ENCODE measurements at places on chromosomes 5 and 9.

DNA sequence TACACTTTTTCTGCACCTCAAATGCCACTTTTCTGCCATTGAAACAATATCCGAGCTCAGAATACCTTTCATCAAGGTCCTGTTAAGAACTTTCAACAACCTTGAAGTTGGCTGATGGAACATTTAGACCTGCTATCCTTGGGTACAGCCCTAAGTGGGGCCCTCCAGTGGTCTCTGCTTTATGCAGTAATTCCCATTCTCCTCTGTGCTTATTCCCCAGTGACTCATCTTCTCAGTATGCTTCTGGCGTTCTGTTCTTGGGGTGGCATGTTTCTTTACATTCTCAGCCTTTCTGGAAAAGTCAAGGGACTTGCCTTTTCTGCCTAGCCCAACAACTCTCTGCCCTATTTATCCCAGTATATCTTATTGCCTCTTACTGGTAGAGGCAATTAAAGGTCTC, 7.1 kb downstream of the ANP32B start:
- DNase-seq, result no peak

- DNase-seq, result no peak
Measured at GRCh38 chr5:52807723-52808122, 20.0 kb downstream of the ITGA1 start.

DNA sequence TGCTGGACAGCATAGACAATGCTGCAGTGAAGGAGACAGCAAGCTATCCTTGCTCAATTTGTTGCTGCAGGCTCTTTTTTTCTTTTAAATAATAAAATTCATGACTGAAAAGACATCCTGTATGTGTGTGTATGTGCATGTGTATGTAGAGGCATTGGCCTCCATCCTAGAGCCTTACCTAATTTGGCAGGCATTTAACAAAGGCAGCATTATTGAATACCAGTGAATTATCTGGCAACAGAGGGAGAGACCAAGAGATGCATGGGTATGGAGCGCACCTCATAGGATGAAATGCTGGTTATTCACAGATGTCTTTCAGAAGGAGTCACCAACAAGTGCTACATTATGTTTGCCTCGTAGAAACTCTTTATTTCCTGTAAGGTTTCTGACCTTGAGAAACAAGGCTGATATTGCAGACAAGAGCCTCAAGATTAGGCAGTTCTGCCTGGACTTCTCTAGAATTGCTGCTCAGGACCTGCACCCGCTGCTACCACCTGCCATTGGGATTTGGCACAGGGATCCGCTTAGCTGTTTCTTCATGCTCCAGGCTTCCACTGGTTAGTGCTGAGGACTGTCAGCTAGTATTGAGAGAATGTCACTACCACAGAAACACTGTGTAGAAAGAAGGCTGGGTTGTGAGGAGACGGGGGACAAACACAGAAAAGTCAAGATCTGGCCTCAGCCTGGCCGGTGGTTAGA, 247.7 kb upstream of the RFX3 start:
- no peak for DNase-seq

DNA sequence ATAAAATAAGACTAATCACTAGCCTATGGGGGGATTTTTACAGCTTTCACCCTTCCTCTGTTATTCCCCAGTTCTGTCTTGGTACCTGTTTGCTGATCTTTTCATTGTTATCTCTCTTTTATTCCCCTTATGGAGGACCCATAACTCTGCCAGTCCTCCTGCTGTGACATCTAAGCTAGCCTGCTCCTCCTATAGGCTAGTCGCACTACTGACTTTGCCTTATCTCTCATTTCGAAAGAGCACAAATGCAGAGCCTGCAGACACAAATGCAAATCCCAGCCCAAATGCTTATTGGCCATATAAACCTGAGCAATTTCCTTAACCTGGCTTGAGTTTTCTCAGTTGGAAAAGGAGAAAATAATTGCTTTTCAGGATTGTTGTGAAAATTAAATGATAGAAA, 59.1 kb upstream of the CAMK4 start:
- DNase-seq, result no peak

DNA sequence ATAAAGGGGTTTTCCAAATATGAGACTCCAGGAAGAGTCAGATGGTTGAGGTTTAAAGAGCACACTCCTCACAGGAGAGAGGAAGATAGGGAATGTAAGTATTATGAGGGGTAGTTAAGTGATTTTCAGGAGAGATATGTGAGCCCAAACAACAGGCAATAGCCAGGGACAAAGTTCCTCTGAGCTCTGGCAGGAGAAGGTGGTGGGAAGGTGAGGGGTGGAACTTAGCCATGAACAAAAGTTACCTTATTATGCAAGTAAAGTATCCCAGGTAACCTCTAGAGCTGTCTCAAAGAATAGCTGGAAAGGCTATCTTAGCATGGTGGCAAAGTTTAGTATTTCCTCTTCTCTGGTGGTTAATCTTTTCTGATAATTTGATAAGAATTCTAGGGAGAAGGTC, 450.5 kb upstream of the PTPRD start:
- DNase-seq, result no peak

- no peak for DNase-seq
Measured at GRCh38 chr9:125393426-125393825, 131.8 kb downstream of the GAPVD1 start.

- peak; percentile 82 for DNase-seq
Measured at GRCh38 chr9:16309469-16310271, 560.8 kb downstream of the BNC2 start.

DNA sequence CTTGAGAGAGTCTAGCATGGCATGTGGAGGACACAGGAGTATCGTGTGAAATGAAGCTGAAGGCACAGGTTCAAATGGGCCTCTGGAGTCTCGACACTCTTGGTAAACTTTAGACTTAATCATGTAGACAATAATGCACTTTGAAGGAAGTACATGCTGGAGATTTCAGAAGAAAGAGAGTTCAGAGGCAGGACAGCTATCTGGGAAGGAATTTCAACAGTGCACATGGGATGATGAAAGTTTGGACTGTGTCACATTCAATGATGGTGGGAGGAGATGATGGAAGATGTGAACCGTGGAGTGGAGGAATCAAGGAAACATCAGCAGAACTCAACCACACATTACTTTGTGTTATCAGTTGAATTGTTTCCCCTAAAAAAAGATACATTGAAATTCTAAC, 88.6 kb upstream of the PAPPA start:
- DNase-seq, result no peak

DNA sequence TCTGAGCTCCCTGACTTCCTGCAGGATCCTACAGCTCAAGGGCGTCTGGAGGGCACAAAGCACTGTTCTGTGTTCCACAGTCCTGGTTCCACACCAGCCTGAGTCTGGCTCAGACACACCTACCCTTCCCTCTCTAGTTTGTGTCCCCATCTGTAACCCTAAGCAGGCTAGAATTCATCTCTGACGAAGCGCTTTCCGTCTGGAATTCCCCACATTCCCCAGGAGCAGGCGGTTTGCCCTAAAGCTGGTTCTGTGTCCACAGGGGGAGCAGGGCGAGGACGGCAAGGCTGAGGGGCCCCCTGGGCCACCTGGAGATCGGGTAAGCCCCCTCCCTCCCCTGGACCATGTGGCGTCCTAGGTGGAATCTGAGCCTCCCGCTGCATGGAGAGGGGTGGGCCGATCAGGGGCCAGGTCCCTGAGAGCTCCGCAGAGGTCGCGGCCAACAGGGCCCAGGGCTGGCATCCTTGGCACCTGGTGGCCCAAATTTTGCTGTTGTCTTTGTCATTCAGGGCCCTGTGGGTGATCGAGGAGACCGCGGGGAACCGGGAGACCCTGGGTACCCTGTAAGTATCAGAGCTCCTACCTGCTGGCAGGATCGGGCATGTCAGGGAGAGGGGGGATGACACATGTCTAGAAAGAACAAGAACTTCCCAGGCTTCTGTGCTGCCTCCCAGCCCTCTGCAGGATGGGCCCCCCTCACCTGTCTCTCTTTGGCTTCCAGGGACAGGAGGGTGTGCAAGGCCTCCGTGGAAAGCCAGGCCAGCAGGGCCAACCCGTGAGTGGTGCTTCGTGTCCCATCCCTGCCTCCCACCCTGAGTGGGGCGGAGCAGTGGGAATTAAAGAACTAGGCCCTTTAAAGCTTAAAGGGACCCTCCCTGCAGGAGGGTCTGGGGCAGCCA, 34.5 kb upstream of the ORM1 start:
- DNase-seq, result peak; percentile 47

DNA sequence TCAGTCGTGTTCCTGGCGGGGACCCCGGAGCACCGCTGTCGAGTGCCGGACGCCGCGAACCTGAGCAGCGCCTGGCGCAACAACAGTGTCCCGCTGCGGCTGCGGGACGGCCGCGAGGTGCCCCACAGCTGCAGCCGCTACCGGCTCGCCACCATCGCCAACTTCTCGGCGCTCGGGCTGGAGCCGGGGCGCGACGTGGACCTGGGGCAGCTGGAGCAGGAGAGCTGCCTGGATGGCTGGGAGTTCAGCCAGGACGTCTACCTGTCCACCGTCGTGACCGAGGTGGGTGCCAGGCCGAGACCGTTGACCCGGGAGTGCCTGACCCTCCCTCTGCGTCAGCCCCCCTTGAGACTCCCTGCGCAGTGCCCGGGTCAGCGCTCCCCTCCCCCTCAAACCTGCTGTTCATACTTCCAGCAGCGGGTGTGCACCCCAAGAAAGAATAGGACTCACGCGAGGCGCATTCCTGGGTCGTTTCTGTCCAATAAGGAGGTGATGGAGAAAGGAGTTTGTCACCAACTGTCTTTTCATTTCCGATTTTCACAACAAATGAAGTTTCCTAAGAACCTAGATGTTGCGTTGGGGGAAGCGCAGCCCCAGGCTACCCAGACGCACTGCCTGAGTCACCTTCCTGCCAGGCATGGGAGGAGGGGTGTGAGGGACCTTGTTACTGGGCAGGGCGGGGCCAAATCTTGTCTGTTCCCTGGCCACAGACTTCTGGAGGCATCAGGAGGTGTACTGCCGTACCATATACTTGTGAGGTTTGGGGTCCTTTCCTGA, 722 bp downstream of the SLC22A4 start:
- DNase-seq, result no peak

DNA sequence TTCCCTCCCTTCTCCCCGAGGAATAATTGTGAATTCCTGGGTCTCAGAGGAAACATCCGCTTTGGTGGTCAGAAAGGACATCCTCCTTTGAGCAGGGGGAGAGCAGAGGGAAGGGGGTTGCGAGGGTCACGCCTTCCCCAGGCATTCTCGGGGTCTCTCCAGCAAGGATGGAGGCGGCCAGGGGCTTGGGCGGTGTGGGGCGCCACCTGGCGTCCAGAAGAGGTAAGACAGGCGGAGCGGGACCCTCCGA, 129.1 kb downstream of the KCNIP1 start:
- no peak for DNase-seq

DNA sequence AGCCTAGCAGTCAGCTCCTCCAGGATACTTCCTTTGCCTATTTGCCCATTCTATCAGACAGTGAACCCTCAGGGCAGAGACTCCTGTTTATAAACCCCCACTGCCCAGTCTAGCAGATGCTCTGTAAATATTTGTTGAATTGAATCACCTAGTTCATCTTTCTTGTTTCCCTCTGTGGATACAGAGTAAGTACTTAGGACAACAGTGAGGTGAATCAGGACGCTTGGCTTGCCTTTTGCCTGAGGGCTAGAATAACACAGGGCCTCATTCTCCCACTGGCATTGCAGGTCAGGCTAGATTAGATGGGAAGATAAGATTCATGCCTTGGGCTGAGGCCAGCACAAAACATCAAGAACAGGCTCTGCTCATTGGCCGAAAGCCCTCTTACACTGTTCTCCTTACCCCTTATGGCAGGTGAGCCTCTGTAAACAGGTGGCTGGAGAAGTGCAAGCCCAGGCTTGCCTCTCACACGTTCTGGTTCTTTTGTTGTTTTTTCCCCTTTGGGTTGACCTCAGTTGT, 22.2 kb downstream of the TNFSF8 start:
- no peak for DNase-seq

GRCh38 chr5:89120719-89121118, 237.7 kb upstream of the MEF2C start:
- no peak for DNase-seq

DNA sequence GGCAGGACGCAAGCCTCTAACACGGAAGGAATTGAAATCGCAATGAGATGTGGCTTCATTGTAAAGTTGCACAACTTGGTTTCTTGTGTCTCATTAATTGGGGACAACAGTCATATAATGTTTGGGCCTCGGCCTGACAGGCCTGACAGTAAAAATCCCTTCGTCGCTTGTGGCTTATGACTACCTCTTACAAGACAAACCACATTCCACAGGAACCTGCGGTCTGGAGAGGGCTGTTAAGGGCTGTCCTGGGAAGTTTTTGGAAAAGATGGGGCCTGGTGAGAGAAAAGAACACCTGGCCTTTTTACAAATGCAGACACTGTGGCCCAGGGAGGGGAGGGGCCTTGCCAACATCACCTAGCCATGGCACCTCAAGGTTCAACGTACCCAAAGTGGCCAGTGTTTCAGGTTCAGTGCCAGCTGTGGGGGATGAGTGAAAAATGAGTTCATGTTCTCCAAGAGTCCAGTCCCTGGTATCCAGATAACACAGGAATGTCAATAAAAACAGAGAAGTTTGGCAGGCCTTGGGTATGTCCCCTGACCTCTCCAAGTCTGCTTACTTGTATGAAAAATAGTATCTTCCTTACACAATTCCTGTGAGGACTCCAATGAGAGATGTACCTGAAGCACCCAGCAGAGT, 22.2 kb downstream of the SHB start:
- no peak for DNase-seq

DNA sequence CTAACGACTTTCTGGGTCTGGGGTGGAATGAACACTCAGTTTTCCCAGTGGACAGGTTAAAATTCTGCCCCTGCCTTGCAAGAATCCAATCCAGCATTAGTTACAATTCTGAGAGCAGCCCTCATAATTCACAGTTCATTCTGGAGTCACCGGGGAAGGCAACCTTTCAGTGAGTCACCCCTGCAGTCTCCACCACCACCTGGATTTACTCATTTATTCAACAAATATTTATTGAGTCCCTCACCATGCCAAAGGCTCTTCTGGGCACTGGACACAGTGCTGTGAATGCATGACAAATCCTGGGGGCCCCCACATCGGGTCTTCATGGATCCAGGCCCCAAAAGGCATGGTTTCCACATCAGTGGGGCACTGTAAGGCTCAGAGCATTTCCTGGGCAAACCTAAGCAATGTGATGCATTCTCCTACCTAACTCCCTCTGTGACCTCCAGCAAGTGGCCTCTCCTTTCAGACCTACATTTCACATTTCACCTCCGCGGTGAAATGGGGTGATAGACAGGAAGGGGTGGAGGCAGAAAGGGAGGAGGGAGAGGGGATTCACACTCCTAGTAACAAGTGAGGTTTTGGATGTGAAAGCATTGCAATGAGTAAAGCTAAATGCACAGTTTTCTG, 6.4 kb upstream of the MSX2 start:
- no peak for DNase-seq

Measured in right forelimb (tissue), 1 donor.